ENCODE measurements at places on chromosomes 6 and 20.
A peak's percentile ranks its signal among the peaks of the same experiment; 100 is the strongest.

DNA sequence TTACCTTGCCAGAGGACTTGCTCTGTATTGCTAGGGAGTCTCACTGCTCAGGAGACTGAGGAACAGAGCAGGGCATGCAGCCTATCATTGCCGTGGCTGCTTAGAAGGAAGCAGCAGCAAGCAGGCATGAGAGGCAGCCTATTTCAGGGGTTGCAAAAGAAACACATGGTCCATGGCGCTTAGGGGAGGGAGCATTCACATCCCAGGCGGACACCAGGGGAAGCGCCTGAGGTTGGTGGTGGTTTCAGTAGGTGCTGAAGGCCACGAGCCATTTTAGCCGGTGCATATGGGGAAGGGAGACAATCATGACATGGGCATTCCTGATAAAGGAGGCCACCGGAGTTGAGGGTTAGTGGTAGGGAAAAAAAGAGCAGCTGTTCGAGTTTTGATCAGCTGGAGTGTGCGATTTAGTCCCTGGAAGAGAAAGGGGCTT lies 20.9 kb downstream of the FARS2 start:
- no peak for DNase-seq

GRCh38 chr6:161915456-161915964 lies 641.6 kb upstream of the AGPAT4 start:
- no peak for DNase-seq

DNA sequence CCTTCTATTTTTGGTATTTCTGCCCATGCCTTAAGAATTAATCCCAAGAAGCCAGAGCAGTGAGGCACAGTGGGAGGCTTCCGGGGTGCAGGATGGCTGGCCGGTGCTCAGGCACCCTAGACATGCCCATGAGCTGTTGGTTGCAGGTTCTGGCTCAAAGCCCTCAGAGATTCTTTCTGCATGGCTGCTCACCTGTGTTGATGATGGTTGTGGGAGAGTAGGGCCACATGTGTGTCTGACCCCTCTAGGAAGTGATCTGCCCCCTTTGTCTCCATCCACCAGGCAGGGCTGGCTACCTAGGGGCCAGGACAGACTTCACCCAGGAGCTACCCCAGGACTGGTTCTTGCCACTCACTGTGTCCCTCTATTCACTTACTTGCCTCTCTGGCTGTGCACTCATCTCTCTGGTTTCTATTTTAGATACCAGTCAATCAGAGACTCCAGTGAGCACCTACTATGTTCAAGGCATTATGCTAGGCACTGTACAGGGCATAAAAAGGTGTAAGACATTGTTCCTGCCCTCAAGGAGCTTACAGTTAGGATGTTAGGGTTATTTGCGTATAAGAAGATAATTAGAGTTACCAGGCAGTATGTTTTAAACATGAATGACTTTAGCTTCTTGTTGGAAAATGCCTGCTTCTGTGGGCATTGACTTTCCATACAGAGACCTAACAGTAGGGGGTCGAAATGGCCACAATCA lies 16.8 kb downstream of the CD83 start:
- DNase-seq: no peak

- no peak for DNase-seq
Observed at GRCh38 chr6:37168163-37168758, 1.7 kb upstream of the PIM1 start.

DNA sequence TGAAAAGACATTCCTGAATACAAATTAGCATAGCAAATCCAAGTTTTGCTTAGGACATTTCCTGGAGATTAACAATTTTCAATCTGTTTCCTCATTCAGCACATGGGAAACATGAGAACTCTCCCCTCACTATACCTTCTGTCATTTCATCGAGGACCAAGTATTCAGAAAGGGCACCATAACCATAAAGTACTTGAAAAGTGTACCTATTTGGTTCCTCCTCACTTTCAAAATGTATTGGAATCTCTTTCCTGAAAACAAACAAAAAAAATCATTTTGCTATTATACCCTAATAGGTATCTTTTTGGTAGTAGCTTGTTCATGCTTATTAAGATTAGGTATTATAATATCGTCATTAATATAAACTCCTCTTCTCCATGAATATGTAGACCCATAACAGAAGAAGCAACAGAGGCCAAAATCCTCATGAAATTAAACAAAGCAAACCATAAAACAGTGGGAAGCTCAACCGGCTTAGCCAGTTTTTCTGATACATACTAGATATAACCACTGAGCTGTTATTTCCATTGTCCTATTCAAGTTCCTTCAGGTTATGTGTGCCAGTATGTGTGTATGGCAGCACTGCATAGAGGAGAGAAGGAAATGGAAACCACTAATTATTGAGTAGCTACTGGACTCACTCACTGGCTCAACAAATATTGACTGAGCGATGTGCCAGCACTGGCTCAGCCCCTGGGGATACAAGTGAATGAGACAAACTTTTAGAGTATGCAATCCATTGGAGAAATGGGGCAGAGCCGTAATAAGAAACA lies 274.0 kb downstream of the MAFB start:
- DNase-seq: no peak

DNA sequence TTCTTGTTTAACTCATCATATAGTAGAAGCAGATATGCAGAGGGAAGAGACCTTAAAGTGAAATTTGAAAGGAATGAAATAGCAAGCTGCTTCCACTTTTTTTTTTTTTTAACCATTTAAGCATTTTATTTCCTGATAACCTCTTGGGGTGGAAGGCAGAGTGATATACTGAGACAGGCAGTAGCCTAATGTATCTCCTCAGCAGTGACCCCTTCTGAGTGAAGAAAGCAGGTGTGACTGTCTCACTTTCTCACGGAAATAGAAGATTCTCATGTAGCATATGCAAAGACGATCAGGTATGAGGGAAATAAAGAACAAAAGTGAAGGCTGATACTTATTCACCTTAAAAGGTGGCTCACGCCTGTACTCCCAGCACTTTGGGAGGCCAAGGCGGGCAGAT lies 187.1 kb upstream of the STXBP5 start:
- DNase-seq: no peak

- no peak for DNase-seq
Observed at GRCh38 chr6:130913120-130913519, 85.9 kb downstream of the SMLR1 start.

GRCh38 chr6:166467436-166468000 lies 84.8 kb upstream of the MPC1 start:
- DNase-seq: no peak

- DNase-seq: no peak
Observed at GRCh38 chr6:128167552-128167951, 266.7 kb upstream of the THEMIS start.

DNA sequence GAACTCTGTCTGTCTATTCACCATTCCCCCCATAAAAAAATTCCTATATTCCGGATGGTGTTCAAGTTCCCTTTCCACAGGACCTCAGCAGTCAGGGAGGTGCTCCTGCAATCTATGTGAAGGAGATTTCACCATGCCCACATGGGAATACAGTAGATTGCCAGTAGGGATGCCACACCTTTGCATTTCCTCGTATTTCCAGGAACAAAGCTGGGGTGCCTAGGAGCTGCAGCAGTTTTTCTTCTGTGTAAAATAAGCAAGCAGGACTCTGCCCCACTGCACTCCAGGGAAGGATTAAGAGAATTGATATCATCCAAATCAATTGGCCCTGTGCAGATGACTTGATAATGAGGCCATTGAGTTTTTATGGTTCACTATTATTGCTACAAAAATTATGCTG lies 7.4 kb upstream of the KIF16B start:
- no peak for DNase-seq

- no peak for DNase-seq
Observed at GRCh38 chr6:140401761-140402160, 1027.3 kb upstream of the CITED2 start.

DNA sequence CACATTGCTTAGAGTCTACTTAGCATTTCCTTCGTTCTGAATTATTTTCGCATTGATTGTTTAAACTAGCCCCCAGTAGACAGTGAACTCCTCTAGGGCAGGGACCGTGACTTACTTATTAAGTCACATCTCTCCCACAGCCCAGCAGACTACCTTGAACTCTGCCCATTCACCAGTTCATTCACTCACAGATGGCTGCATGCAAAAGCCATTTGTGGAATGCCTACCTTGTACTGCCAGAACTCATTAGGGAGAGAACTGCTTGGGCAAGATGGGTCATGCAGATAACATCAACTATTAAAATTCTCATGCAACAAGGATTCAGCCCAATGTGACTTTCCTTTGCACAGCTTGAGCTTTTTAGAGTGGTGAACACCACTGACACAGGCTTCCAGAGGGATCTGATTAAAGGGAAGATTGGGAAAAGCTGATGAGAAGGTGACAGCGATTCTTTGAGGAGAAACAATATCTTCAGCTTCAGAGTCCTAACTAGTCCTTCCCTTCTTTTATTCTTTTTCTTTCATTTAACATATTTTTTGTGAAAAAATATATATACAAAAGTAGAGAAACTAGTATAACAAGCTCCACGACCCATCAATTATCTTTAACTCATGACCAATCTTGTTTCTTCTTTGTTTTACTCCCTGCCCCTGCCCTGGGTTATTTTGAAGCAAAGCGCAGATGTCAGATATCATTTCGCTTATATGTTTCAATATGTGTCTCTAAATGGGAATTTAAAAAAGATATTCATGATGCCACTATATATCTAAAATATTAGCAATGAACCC lies 273.9 kb downstream of the CDC5L start:
- no peak for DNase-seq

GRCh38 chr6:81511423-81511822 lies 241.1 kb downstream of the TENT5A start:
- DNase-seq: no peak

GRCh38 chr6:146741609-146742008 lies 142.8 kb downstream of the ADGB start:
- DNase-seq: no peak

GRCh38 chr6:41167173-41167963 lies 4.5 kb upstream of the TREM2 start:
- DNase-seq: no peak

- DNase-seq: no peak
Observed at GRCh38 chr6:138492113-138492512, 7.2 kb downstream of the NHSL1 start.

DNA sequence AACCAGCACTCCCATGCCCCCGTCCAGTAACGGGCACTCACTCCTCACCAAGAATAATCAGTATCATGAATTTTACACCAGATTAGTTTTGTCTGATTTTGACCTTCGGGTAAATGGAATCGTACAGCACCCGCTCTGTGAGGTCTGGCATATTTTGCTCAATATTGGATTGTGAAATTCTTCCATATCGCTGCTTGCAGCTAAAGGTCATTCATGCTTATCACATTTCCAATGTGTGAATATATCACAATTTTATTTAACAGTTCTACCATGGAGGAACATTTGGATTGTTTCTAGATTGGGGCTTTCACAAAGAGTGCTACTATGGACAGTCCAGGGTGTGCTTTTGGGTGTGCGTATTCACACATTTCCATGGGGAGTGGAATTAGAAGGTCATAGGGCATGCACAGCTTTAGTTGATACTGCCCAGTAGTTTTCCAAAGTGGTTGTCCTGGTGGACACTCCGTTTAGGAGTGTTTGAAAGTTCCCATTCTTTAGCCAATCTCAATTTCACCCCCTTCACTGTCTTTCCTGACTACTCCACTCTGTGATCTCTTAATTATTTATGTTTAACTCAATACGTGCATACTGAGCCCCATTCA lies 86.6 kb downstream of the ISM1 start:
- no peak for DNase-seq

GRCh38 chr6:33634161-33634727 lies 13.1 kb downstream of the ITPR3 start:
- DNase-seq: no peak

DNA sequence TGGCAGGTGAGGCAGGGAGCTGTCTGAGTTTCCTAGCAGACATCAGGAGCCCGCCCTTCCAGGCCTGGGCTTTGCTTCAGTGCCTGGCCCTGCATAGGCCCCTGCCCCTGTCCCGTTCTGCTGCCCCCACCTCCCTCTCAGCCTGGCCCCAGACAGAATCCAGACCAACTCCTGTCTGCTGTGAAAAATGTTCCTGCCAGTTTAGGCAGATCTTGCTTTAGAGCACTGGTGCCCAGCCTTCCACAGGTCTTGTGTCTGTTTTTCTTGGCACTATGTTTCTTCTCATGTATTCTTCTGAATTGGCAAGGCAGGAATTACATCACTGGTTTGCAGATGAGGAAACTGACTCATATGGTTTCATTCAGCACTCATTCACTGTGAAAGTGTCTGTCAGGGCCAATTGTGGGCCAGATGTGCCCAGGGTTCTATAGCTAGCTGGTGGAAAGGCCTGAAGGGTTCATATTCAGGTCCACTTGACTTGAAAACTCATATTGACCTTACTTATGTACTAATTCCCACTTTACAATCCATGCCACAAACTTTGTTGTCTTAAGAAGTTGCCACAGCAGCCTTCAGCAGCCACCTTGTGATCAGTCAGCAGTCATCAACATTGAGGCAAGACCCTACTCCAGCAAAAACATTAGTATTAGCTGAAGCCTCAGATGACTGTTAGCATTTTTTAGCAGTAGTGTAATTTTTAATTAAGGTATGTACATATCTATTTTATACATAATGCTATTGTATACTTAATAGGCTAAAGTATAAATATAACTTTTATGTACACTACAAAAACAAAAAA lies 40.5 kb downstream of the HLA-F start:
- DNase-seq: no peak

GRCh38 chr6:85121158-85121557 lies 328.7 kb upstream of the NT5E start:
- DNase-seq: no peak

GRCh38 chr6:166008441-166009369 lies 158.9 kb downstream of the TBXT start:
- no peak for DNase-seq

DNA sequence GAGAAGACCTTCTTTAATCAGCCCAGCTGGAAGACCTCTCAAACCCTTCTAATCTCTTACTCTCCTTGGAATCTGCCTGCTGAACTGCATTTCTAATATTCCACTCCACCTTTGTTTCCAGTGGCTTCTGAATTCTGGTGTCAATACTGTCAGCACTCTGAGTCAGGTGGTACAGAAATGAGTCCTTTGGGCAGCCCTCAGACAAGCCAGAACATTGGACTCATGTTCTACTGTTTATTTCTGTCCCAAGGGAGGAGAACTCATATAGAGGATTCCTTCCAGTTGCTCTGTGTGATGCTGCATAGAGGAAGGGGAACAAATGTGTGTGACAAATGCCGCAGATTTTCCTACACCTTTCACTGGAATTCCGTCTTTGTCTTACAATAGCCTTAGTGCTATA lies 114.8 kb downstream of the PHF3 start:
- no peak for DNase-seq

GRCh38 chr6:42879372-42880239 lies at the start of gene RPL7L1:
TSS of gene RPL7L1 (plus strand) at chr6:42879616. CDS start at chr6:42879911, 295 bp downstream.
- peak; percentile 71 for DNase-seq

- DNase-seq: no peak
Observed at GRCh38 chr6:13248053-13248452, 80.3 kb downstream of the TBC1D7 start.

DNA sequence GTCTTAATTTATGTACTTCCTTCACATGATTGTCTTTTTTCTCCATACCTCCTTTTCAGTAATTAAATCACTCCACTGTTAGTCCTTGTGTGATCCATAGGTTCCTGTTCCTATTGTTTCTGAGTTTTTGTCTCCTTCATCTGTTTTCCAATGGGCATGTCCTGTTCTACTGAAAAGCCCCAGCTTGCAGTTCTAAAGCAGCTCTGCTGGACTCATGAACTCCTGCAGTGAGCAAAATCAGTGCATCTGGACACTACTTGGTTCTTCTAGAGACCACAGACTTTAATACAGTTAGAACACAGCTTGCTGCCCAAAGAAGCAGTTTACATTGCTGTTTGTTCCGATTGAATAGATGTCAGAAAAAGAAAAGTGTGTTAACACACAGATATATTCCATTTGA lies 593.3 kb upstream of the HS3ST5 start:
- DNase-seq: no peak

GRCh38 chr6:131652472-131652871 lies 15.4 kb downstream of the ENPP3 start:
- no peak for DNase-seq
